ENCODE measurements at places on chromosomes 13 and 19.

- no peak for DNase-seq
These were observed 146.5 kb upstream of the ARGLU1 start for GRCh38 chr13:106714271-106714982.

GRCh38 chr19:4533334-4533733, 1.7 kb downstream of the PLIN5 start:
- DNase-seq: no peak

DNA sequence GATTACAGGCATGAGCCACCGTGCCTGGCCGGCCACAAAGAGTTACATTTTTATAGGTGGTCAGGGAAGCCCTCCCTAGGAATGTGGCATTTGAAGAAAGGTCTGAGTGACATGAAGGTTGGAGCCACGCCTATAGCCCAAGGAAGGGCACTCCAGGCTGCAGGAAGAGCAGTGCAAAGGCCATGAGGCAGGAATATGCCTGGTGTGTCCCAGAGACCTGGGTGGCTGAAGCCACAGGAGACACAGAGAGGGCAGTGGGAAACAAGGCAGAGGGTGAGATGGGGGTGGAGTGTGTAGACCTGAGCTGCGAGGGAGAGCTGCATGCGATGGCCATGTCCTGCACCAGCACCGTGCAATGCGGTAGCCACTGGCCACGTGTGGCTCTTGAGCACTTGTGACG, 4.9 kb downstream of the PNMA8B start:
- no peak for DNase-seq

- peak; percentile 17 for DNase-seq
These were observed 119.2 kb downstream of the FRY start for GRCh38 chr13:32150794-32151193.

GRCh38 chr13:46655377-46656180, 102.6 kb downstream of the LRCH1 start:
- DNase-seq: no peak

DNA sequence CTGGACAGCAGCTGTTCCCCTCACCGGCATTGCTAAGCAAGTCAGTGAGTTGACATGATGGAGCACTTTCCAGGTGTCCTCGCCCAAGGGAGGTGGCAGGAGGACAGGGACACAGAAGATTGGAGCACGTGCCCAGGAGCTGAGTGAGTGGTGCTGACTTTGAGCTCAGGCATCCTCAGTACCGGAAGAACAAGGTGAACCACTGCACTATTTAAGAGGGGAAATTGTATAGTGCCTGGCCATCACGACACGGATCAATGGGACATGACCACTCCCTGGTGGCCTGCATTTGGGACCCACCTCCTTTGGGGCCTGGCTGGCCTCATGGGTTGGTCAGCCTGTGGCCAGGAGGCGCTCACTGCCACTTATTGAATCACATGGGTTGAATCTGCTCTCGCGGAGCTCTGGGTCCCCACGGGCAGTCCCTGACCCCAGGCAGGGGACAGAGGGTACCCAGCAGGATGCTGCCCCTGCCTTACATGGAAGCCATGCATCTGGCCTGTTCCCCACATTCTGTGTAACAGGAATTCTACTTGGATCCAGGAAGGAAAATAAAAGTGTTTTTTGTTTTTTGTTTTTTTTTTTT, 206.9 kb upstream of the ZNF536 start:
- DNase-seq: no peak

DNA sequence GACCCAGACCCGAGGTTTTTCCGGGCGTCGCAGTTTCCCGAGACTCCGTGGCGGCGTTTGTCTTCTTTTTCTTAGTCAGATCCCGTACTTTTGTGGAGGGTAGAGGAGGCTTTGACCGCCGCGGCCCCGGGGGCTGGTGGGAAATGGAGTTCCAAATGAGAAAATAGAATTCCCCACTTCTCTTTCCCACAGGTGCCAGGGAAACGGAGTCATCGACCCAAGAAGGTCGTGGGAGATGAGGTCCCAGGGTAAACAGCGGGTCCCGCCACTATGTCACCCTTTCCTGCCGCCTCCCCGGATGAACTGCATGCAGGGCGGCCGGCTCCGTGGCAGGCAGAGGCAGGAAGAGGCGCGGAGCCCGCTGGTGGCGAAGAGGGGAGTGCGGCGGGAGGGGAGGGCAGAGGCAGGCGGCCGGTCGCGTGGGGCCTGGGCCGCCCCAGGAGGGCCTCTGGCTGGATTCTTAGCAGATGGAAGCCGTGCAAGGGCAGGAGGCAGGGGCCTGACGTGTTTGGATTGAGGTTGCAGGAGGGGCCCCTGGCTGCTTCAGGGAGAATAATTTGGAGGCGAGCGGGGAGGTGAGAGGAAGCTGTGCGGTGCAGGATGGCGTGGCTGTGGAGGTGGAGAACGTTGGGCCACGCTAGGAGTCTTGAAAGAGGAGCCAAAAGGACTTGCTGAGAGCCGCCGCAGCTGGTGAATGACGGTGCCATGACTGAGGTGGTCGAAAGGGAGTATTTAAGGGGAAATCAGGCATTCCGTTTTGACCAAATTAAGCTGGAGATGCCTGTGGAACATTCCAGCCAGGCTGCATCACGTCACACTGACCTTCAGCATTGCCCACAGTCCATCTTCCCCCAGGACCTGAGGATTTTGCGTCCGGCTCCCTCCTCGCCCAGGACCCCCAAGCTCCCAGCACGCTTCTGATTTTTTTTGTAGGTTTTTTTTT, 11.7 kb downstream of the CYTH2 start:
- DNase-seq: peak; percentile 57
